A549 (cell line): ENCODE measurements at places on chromosomes 6 and 20. TPM values are rescaled to one million over a fixed set of nuclear protein-coding genes. Genes with fewer than 3 reads are reported as not detected.

Gene WFDC12
- polyA plus RNA-seq = not detected in 3 replicates

Gene COX4I2
- not detected in 3 replicates for polyA plus RNA-seq

Gene FAM83D
- polyA plus RNA-seq = 53.4 to 59.5 TPM (median 58.3 TPM) in 3 replicates

Gene C20orf144
- polyA plus RNA-seq = 0.09 to 0.12 TPM (median 0.12 TPM) in 3 replicates

Gene RAB44
- 0.05 to 0.11 TPM (median 0.09 TPM) in 3 replicates for polyA plus RNA-seq

Gene TMC2
- polyA plus RNA-seq = not detected in 3 replicates

Gene SLC22A7
- polyA plus RNA-seq = not detected in 3 replicates

Gene TRIM15
- 0.04 to 0.09 TPM (median 0.08 TPM) in 3 replicates for polyA plus RNA-seq

Gene CRISP3
- not detected in 3 replicates for polyA plus RNA-seq
